ENCODE measurements at places on chromosomes 12 and 14. TPM values are rescaled to one million over a fixed set of nuclear protein-coding genes. Genes with fewer than 3 reads are reported as not detected.

DNA sequence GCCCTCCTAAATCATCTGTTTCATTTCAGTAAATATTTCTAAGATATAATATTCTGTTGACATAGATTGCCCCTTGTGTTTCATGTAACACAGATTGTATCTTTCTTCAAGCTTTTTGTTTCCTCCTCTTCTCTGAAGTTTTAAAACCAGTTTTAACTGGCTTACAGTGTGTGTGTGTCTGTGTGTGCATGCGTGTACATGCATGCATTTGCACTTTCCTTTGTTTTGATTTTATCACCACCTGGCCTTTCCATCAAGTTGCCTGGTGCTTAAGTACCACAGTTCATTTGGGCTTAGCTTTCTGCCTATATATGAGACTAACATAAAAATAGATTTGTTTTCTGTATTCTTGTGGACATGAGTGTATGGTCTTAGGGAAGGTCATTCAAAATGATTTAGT is 31.9 kb downstream of the ETNK1 start:
- H3K27ac ChIP-seq, result no peak overlapping the region
- no peak for DNase-seq
- no peaks in the 10 kb centered on the region for H3K27me3 ChIP-seq
- peaks cover 26% of the 10 kb centered on the region for H3K36me3 ChIP-seq

DNA sequence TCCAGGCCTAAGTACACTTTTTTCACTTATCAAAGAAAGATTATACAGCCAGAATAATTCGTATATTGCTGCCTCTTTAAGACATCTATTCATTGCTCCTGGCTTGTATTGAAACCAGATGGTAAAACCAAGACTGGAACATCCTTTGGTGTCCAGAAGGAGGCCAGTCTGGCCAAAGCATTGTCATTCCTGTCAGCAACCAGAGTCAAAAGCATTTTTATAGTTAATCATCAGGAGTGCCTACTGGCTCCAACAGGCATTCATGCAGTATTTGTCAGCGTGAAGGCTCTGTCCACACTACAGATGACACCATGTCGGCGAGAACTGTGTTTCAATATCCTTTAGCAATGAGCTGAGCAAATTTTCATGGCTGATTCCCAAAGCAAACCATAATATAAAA is 118.0 kb upstream of the G2E3 start:
- H3K27ac ChIP-seq, result no peak overlapping the region
- no peaks in the 10 kb centered on the region for H3K4me1 ChIP-seq
- DNase-seq, result no peak
- no peak overlapping the region for H3K4me3 ChIP-seq
- H3K27me3 ChIP-seq, result peaks cover 2% of the 10 kb centered on the region
- H3K36me3 ChIP-seq, result no peaks in the 10 kb centered on the region

GRCh38 chr12:112418608-112419296 is at the start of gene PTPN11:
Gene PTPN11 (plus strand): TSS chr12:112418947. CDS start chr12:112419112, 165 bp downstream.
- H3K4me1 ChIP-seq, result peaks cover 38% of the 10 kb centered on the region
- H3K4me3 ChIP-seq, result peak within 1 kb of the TSS; percentile 95
- H3K36me3 ChIP-seq, result peaks cover 17% of the 10 kb centered on the region
- H3K27me3 ChIP-seq, result no peaks in the 10 kb centered on the region

- DNase-seq, result peak; percentile 31
- no peak overlapping the region for H3K4me3 ChIP-seq
- H3K27me3 ChIP-seq, result peaks cover 12% of the 10 kb centered on the region
These were observed 5.7 kb upstream of the SLC35F4 start for GRCh38 chr14:57871459-57872080.

- H3K4me3 ChIP-seq, result no peak overlapping the region
- H3K36me3 ChIP-seq, result peaks cover 4% of the 10 kb centered on the region
- no peaks in the 10 kb centered on the region for H3K4me1 ChIP-seq
- no peak overlapping the region for H3K27ac ChIP-seq
These were observed 321.4 kb upstream of the SEL1L start for GRCh38 chr14:81855007-81855406.

DNA sequence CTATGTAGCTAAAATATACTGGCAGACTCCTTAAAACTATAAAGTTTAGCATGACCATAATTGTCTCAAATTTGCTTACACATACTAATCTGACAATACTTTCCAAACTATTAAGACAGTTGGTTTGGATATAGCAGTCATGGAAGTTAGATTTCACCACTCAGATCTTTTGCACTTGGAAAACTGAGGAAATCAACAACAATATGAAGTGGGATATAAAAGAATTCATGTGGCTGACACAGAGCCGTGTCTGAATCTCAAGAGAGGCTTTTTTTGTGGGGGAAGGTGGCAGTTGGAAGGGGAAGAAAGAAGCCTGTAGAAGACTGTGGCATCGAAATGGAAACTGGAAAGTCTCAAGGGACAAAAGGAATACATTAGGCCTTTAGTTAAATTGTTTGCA is 166.6 kb upstream of the FLRT2 start:
- H3K4me3 ChIP-seq, result no peak overlapping the region
- DNase-seq, result no peak
- H3K4me1 ChIP-seq, result no peaks in the 10 kb centered on the region

DNA sequence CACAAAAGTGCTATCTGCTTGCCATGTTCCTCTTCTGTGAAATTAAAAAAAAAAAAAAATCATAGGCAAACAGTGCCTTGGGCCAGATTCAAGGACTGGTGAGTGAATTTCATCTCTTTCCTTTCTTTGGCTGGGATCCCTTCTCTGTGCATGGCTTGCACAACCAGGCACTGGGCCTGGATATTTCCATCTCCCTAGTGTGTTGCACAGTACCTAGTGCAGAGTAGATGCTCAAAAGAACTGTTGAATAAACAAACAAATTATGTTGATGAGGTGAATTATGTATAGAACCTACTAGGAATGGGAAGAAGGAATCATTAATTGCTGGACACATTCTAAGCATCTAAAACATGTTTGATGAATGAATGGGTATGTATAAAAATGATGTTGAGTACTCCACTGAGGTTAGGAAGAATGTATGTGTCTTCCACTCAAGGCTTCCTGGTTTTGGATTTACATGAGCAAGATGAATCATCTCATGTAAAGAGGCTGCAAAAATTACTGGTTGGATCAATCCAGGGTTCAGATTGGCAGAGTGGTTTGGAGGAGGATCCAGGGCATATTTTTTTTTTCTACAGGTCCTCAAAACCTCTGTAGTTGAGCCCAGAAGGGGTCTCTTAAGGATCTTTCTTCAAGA is 93.2 kb downstream of the EMP1 start:
- DNase-seq, result no peak
- H3K4me3 ChIP-seq, result no peak overlapping the region
- no peaks in the 10 kb centered on the region for H3K4me1 ChIP-seq
- no peaks in the 10 kb centered on the region for H3K36me3 ChIP-seq

- H3K36me3 ChIP-seq, result no peaks in the 10 kb centered on the region
- no peaks in the 10 kb centered on the region for H3K27me3 ChIP-seq
- H3K27ac ChIP-seq, result no peak overlapping the region
- H3K4me3 ChIP-seq, result no peak overlapping the region
- DNase-seq, result no peak
These were observed 808.9 kb upstream of the SEL1L start for GRCh38 chr14:82342596-82342995.

DNA sequence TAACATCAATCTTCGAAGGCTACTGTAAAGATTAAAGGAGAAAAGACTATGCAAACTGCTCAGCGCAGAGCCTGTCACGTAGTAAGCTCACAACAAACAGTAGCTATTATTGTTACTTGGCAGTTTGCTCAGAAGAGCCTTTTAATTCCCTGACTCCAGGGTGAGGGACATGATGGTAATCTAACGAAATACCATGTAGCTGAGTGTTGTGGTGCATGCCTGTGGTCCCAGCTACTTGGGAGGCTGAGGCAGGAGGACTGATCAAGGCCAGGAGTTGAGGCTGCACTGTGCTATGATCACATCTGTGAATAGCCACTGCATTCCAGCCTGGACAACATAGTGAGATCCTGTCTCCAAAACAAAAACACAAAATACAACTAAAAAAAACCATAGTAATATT is 22.8 kb downstream of the HEBP1 start:
- no peak for DNase-seq
- H3K36me3 ChIP-seq, result peaks cover 36% of the 10 kb centered on the region
- H3K4me3 ChIP-seq, result no peak overlapping the region
- H3K4me1 ChIP-seq, result no peaks in the 10 kb centered on the region

DNA sequence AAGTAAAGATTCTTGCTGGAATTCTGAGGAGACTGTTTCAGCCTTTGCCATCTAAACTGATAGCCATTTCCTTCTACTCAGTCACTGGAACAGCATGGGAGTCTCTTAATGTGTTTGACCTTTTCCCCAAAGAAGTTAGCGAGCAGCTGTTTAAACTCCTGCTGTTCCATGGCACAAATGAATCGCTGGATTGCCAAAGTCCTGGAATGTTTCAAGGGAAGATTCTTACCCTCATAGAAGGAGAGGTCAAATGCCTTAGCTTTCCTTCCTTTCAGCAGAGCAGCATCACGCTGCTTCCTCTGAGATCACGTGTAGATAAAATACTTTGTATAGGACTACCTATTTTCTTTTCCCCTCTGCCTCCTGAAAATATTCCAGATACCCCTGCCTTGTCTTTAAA is 10.5 kb upstream of the NR2C1 start:
- no peak overlapping the region for H3K4me3 ChIP-seq
- no peak for DNase-seq
- H3K27ac ChIP-seq, result no peak overlapping the region
- no peaks in the 10 kb centered on the region for H3K36me3 ChIP-seq

- peaks cover 17% of the 10 kb centered on the region for H3K4me1 ChIP-seq
- H3K36me3 ChIP-seq, result peaks cover 2% of the 10 kb centered on the region
- DNase-seq, result peak; percentile 9
These were observed 58.7 kb upstream of the PRMT8 start for GRCh38 chr12:3432176-3432742.

DNA sequence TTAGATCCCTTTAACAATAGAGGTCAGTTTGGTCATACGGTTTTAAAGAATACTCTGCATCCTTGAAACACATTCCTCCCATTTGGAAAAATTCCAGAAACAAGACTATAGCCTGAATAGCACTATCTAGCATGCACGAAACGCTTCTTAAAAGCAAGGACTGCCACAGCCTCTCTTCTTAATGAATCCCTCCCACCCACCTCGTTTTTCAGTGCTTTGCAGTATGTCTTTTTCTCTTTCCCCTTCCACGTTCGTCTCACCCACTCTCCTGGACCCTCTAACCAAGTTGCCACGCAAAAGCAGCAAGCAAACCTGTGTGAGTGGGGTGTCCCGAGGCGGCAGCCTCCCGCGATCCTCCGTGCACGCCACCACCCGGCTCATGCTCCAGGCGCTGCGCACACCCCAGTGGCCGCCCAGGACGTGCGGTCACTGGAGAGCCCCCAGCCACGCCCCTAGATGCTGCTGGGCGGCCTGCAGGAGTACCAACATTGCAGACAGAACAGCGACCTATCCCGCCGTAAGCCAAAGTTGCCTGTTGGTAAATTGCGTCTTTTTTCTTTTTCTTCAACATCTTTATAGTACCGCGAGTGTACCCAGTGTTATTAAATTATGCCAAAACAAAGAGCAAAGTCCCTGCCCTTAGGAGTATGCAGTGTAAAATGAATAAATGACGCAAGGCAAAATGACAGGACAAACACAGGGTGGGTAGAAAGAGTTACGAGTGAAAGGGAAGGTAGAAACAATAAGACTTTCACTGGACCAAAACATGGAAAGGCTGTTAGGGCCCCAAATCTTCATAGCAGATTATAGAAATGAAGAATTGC is at the start of gene SLC38A4:
TSS of gene SLC38A4 (minus strand) at position 407 of the 824 bp plus-strand sequence. CDS start 32,926 bp downstream, outside the sequence.
- no peak for DNase-seq
- no peaks in the 10 kb centered on the region for H3K36me3 ChIP-seq
- no peak within 1 kb of the TSS for H3K27ac ChIP-seq
- H3K27me3 ChIP-seq, result peaks cover 51% of the 10 kb centered on the region
- no peak within 1 kb of the TSS for H3K4me3 ChIP-seq

DNA sequence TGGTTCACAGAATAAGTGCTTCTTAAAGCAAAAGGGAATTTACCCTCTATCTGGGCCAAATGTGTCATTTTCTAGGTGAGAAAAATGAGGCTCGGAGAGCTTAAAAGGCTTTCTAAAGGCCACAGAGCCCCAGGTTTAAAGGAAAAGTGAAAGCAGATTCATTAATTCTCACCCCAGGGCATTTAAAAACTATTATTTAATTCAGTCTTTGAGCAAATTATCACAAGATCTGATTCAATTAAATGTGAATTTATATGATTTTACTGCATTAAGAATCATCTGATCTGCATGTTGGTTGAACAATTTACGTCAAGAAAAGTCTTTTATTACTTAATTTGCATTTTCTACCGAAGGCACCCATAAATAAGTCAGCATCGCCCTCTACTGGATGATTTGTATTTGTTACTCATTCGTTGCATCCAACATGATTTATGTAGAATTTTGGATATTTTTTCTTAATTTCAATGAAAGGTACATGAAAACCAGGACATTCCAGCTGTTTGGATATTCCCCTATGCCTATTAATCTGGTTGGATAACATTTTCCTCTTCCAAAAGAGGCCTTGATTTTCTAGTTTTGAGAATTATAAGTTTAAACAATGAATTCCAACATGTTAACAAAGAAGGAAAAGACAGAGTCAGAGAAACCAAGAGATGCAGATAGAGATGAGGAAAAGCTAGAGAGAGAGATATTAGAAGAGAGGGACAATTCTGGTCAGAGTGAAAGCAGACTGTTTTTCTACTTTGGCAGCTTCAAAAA is 19.1 kb upstream of the DHRS7 start:
- peak overlapping the region; percentile 62 for H3K4me3 ChIP-seq
- peaks cover 19% of the 10 kb centered on the region for H3K4me1 ChIP-seq
- H3K27me3 ChIP-seq, result no peaks in the 10 kb centered on the region
- peak; percentile 22 for DNase-seq

- no peaks in the 10 kb centered on the region for H3K36me3 ChIP-seq
- DNase-seq, result no peak
- no peak overlapping the region for H3K27ac ChIP-seq
- H3K27me3 ChIP-seq, result peaks cover 18% of the 10 kb centered on the region
- no peaks in the 10 kb centered on the region for H3K4me1 ChIP-seq
These were observed 11.9 kb downstream of the NPAS3 start for GRCh38 chr14:32950584-32950983.

DNA sequence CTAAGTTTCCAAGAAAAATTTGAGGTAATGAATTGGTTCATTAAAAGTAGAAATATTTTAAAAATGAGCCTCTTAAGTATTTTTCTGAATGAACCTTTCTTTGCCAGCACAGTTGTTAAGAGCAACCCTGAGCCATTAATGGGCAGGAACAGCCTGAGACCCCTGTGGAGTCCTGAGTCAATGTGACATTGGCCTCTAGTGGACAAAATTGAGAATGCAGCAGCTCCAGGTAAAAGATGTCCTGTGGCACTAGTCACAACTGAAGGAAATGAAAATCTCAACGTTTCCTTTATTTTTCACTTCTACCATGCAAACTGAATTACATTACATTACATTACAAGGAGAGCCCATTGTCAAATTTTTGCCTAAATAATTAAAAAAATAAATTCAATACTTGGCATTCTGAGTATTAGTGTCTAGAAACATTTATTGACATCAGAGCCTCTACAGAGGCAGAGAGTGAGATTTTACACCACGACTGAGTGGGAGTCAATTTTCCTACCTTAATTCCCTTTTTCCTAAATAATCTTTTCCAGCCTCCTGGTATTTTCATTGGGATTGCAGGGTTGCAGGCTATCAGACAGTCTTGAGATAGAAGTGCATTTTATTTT is 135.7 kb downstream of the PPM1H start:
- H3K27me3 ChIP-seq, result no peaks in the 10 kb centered on the region
- no peaks in the 10 kb centered on the region for H3K36me3 ChIP-seq
- no peak overlapping the region for H3K27ac ChIP-seq

GRCh38 chr14:41663473-41663850 is 56.8 kb downstream of the LRFN5 start:
- no peaks in the 10 kb centered on the region for H3K4me1 ChIP-seq
- no peak overlapping the region for H3K4me3 ChIP-seq
- DNase-seq, result no peak
- no peak overlapping the region for H3K27ac ChIP-seq

The SLC38A1 gene
- total RNA-seq, result 105 TPM

The PCED1B gene
- total RNA-seq, result 138 TPM

The SLC25A47 gene
- not detected for total RNA-seq

The MYF6 gene
- total RNA-seq, result not detected

The GLIPR1 gene
- total RNA-seq, result 1.3 TPM

The TTC9 gene
- 7.5 TPM for total RNA-seq

The SSTR1 gene
- not detected for total RNA-seq

The EGLN3 gene
- total RNA-seq, result 0.07 TPM
